ENCODE measurements at places on chromosomes 13 and 19.
A peak's percentile ranks its signal among the peaks of the same experiment; 100 is the strongest.

DNA sequence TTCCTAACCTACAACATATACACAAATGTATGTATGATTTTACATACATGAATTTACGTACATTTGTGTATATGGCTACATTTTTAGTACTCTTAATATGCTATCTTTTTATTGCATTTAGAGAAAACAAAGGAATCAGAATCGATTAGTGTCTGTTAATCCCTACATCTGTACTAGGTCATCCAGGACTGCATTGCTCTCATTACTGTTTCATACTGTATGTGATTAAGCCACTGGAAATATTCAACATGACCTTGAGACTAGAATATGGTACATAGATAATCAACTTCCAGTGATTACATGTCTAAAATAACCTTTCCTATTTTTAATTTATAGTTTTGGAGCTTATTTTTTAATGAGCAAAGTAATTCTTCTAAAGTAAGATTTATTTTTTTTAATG is 5.3 kb upstream of the MAB21L1 start:
- DNase-seq = no peak

DNA sequence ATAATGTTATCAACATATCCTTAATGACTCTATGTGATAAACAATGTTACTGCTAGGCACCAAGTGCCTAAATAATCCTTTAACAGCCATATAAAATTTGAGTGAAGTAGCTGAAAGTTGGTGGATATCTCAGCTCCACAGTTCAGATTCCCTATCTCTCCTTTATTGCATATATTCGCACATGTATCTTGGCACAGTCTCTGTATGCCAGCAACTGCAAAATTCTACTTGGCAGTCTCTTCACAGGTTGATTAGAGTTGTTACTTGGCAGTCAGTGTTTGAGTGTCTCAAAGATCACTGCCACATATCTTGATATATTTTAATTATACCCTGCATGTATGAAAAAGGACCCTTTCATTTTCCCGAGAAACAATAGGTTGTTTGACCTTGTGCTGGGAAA is 879.3 kb downstream of the OLFM4 start:
- DNase-seq = peak; percentile 6

GRCh38 chr19:9847087-9847671 is 12.1 kb downstream of the PIN1 start:
- peak; percentile 64 for DNase-seq

DNA sequence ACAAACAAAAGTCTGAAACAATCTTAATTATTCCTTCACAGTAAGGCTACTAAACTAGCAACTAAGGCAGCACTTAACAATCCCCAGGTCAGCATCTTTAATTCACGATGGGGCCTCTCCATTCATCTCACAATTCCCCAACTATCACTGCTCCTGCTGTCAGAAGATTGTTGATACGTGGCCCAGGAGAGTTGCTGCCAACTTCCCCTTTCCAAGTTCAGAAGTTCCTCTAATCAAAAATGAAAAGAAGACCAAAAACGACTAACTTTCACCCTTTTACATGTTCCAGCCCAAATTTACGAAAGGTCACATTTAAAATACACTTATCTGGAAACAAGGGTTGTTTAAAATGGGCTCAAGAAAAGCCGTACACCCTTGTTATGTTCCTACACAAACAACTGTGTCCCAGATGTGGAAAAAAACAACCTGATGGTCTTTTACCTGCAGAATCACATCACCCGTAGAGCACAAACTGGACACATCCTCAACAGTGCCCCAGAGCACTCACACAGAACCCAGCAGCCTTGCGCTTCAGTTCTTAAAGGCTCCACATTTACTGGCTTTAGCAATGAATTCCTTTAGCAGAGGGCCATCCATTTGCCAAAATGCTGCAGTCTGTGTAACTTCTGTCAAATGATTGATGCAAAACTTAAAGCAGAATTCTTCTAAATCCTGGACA is 38.0 kb downstream of the PHF11 start:
- no peak for DNase-seq

DNA sequence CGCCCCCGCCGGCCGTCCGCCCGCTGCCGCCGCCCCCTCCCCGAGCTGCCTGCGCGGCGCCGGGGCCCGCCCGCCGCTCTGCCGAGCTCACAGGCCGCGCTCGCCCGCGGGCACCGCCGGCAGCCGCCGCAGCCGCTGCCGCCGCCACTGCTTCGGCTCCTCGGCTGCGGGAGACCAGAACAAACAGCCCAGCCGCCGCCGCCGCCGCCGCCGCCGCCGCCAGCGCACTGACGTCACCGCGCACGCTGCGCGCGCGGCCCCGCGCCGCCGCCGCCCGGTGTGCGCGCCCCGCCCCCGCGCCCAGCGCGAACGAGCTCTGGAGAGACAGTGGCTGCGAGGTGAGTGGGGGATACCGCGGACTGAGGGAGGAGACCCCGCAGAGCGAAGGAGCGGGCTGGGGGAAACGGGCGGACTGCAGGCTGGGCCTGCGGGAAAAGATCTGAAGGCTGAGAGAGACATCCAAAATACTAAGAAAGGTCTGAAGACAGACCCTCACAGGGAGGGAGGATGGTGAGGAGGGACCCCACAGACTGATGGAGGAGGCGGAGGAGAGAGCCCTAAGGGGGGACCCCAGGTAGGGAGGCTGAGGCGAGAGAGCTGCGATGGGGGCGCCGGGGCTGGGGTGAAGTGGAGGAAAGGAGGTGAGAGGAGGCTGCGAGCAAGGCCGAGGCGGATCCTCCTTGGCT is at the start of gene BRD4:
TSS of gene BRD4 (minus strand) at position 229 of the 686 bp plus-strand sequence. CDS start 59,440 bp downstream, outside the sequence.
- DNase-seq = peak; percentile 89

GRCh38 chr19:40419780-40420179 is 6.0 kb downstream of the SERTAD1 start:
- no peak for DNase-seq

GRCh38 chr13:28586439-28587173 is 72.3 kb upstream of the POMP start:
- DNase-seq = no peak

GRCh38 chr13:48304143-48304876 is 759 bp downstream of the RB1 start:
- DNase-seq = peak; percentile 32

GRCh38 chr13:48862572-48862971 is 113.1 kb upstream of the FNDC3A start:
- DNase-seq = no peak

GRCh38 chr19:38055010-38055409 is 148.0 kb downstream of the SIPA1L3 start:
- no peak for DNase-seq
